ENCODE measurements at places on chromosomes 1 and 21.

DNA sequence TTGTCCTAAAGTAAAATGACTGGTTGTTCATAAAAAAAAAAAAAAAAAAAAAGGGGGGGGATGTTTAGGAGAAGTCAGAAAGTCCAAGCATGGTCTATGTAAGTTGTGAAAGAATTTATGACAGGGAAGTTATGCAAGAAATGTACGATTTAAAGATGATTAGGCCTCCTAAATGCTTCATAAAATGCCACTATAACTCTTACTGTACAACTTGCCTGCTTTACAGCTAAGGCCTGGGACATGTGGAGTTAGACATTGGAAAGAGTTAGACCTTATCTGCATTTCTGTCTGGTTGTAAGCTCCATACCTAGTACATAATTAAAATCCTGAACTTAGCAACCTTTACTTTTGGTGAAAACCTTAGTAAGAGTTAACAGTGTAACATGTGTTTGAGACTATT is 150.0 kb downstream of the TPR start:
- DNase-seq = no peak

DNA sequence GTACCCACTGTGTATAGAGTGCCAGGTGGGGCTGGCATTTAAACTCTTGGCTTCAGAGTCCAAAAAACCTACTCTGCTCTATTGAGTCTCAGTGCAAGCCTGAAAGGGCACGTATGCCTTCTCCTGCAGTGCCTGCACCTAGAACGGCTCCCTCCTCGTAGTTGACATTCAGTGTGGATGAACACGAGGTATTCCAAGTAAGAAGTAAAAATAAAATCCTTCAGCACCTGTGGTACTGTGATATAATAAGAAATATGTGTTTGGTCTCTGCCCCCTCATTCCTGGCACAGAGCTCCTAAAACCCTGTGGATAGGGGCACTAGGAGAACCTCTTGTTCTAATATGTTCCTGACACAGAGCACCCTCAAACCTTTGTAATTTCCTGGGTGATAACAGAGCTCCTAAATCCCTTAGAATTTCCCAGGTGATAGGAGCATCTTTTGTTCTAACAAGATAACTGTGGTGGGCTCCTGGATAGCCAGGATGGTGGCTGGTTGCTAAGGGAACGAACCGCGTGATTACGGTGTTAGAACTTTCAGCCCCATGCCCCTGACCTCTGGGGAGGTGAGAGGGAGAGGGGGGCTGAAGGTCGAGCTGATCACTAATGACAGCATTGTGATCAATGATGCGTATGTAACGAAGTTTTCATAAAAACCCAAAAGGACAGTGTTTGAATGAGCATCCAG is 16.8 kb downstream of the UCK2 start:
- DNase-seq = no peak

- DNase-seq = no peak
Measured at GRCh38 chr1:46002551-46003150, 129.8 kb downstream of the PIK3R3 start.

GRCh38 chr1:227068883-227069282 is 128.8 kb downstream of the COQ8A start:
- peak; percentile 24 for DNase-seq

GRCh38 chr1:158117854-158118704 is 62.6 kb upstream of the CD1D start:
- DNase-seq = peak; percentile 36

DNA sequence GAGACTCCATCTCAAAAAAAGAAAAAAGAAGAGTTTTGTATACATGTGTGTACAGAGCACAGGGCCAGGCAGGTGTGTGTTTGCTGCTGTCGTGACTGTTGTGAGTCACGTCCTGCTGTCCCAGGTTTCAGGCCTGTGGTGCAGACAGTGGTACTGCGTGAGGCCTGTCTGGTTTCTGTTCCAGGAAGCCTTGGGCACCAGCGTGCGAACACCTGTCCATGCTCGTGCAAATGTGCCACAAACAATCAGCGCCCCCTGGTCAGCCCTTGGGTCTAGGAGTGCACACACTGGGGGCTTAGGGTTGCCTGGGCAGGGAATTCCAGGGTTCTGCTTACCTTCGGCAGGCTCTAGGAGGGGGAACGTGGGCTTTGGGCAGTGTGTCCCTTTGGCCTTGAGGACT is 16.9 kb downstream of the GPR157 start:
- no peak for DNase-seq

DNA sequence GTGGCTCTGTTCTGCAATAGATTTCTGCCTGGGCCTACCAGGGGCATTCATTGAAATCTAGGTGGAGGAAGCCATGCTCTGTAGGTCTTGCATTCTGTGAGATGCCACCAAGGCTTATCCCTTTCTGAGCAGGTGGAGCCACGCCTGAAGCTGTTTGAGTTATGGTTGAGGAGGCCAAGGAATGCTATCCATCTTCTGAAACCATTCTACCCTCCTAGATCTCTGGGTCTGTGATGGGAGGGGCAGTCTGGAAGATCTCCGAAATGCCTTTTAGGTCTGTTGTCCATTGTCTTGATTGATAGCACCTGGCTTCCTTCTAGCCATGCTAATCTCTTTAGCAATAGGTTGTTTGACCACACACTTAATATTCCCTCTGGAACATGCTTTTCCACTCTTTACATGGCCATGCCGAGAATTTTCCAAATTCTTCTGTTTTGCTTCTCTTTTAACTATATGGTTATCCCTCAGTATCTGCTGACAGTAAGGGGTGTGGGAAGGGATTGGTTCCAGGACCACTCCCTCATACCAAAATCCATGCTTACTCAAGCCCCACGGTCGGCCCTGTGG is 45.2 kb downstream of the AK4 start:
- no peak for DNase-seq

DNA sequence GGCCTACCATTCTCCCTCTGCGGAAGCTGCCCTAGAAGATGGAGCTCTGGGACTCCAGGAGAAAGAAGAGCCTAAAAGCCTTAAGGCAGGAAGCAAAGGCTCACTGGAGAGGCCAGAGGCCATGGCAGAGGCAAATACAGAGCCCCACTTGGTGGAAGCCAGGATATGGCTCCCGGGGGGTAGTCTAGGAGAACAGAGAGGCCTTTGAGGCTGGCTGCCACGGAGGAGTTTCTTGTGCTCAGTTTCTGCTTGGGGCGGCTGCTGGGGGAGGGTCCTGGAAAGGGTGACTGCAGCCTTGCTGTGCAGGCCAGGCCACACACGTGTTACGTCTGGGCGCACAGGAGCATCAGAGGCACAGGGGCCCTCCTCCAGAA is 5.4 kb downstream of the CC2D1B start:
- DNase-seq = no peak

DNA sequence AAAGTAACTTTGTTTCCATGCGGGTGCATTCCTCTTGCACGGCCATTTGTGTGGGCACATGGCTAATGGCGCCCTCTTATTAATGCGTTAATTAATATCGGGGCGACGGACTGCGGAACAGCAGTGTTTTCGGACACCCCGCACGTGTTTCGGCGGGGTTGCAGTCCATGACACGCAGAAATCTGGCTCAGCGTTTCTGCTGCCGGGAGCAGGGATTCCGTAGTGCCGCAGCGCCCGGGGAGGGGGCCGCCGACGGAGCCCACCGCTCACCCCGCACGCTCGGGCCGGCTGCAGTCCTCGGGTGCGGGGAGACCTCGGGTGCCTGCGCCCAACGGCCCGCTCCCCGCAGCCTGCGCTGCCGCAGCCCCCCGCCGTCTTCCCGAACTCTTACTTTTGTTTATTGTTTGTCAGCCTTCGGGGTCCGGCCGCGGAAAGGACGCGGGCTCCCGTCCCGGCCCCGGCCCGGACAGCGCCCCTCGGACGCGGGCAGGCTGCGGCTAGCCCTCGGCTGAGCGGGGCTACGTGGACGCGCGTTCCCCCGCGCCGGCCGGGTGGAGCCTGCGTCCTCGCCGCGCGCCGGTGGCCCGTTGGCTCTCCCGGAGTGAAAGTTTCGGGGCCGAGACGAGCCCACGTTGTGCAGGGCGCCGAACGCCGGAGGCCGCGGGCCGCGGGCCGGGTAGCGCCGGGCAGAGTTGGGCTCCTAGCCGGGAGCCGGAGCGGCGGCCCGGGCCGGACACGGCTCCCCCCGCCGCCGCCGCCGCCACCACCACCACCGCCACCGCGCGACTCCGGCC is 849 bp downstream of the NFIA start:
- peak; percentile 49 for DNase-seq

- DNase-seq = no peak
Measured at GRCh38 chr1:29518183-29518835, 282.0 kb downstream of the PTPRU start.

- no peak for DNase-seq
Measured at GRCh38 chr1:161763522-161764098, 2.5 kb upstream of the ATF6 start.

GRCh38 chr1:119898530-119898929 is 2.2 kb upstream of the ADAM30 start:
- DNase-seq = no peak

DNA sequence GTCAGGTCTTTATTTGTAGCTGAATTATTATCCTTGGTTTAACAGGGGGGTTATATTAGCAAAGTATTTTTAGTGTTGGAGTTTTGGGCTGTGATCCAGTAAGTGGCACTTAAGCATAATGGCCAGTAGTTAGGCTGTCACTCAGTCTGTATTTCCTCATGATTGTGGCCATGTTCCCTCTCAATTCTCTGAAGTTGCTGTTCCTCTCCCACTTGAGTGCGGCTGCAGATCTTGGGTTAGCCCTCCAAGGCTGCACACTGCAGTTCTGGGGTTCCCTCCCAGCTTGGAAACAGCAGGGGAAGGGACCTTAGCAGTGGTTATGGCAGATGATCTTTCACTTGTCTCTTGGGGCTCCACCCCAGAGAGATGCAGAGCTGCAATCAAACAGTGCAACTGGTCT is 23.2 kb upstream of the DENND1B start:
- DNase-seq = no peak

GRCh38 chr1:228977307-228977706 is 242.0 kb downstream of the RHOU start:
- no peak for DNase-seq

- peak; percentile 61 for DNase-seq
Measured at GRCh38 chr1:20962576-20963258, 175.6 kb upstream of the HP1BP3 start.

GRCh38 chr1:240701412-240701811 is 89.5 kb upstream of the GREM2 start:
- peak; percentile 84 for DNase-seq

DNA sequence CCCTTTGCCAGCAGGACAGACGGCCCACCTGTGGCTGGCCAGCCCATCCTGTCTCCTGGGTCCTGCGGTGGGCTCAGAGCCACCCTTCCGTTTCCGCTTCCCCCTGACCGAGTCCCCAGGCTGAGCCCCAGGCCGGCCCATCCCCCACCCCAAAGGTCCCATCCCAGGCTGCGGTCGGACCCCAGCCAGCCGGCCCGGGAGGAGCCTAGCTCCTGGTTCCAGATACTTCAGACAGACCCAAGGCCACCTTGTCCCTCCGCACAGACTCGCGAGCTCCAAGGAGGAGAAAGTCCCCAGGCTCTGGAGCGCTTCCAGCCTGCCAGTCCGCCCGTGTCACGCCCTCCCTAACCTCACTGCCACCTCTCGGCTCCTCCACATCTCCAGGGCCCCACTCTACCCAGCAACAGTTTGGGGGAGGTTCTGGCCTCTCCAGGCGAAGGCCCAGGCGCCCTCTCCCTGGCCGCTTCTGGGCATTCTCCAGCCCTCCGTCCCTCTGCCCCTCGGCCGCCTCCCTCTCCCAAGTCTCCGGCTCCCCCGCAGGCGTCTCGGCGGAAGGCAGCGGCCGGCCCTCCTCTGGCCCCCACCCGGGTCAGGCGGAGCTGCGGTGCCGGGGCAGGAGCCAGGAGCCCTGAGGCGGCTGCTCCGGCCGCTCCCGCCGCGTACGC is 835 bp downstream of the LRRN2 start:
- DNase-seq = no peak

DNA sequence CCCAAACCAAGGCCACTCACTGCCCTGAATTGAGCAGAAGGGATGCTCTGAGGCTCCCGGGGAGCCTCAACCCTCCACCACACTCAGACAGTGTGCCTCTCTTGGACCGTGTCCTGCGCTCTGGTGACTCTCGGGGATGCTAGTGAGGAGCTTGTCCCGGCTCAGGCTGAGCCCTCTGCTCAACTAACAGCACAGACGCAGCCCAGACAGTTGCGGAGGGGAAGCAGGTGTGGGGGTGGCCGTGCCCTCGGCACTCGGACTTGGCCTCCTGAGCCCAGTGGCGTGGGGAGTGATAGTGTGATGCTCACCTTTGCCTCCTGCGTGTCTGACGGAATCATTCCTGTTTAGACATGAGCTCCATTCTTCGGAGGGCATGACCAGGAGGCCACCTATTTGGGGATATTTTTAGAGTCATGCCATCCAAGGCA is 15.4 kb upstream of the SLC19A1 start:
- no peak for DNase-seq

GRCh38 chr1:33606272-33606671 is 133.8 kb downstream of the ZSCAN20 start:
- DNase-seq = no peak

GRCh38 chr1:97356309-97356708 is 564.5 kb downstream of the DPYD start:
- no peak for DNase-seq
